Stimulated activated memory B cell treated with anti-CD40 and anti-IgM and Interleukin-4, amounts not matched to agents 10 μg/mL and 1 μg/mL and 100 μg/mL, for 72 hours (primary cell): ENCODE measurements at places on chromosomes 2 and 18.
A peak's percentile ranks its signal among the peaks of the same experiment; 100 is the strongest.

- ATAC-seq = no peak
Measured at GRCh38 chr2:180191432-180192124, 184.5 kb upstream of the CWC22 start.

GRCh38 chr2:230347659-230348305 is 20.8 kb downstream of the SP140L start:
- ATAC-seq = peak; percentile 78

- ATAC-seq = no peak
Measured at GRCh38 chr2:129758784-129759471, 220.5 kb upstream of the RAB6C start.

GRCh38 chr2:240925568-240926515 is 19.7 kb downstream of the CROCC2 start:
- peak; percentile 2 for ATAC-seq

DNA sequence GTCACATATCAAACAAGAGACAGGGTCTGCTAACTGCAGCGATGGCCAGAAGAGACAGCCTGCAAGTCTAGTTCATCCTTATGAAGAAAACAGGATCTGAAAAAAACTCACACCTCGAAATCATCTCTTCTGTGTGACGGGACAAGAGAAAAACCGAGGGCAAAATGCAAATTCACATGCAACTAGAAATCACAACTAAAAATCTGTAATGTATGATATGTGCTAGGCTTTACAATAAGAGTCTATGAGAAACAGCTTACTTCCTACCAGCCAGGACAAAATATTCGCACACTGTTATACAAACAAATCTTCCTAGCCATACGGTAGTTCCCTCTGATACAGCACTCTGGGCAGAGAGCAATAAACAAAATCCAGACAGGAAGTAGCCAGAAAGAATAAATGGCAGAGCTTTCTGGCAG is 48.8 kb downstream of the ANKRD44 start:
- peak; percentile 78 for ATAC-seq

GRCh38 chr18:57026316-57026715 is 120.6 kb upstream of the BOD1L2 start:
- ATAC-seq = no peak

DNA sequence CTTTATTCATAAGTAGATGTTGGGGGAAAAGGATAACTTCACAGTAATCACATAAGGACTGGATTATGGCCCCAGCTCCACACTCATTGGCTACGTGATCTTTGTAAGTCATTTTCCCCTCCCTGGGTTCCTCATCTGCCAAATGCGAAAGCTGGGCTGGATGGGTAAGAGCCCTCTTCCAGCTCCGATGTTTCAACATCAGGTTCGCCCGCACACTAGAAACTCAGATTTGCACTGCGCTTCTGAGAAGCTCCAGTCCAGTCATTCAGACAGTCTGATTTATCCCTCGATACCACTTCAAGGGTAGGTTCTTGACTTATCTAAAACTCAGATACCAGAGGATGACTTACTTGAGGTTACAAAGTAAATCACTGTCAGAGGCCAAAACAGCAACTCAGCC is 31.0 kb upstream of the RMDN2 start:
- ATAC-seq = no peak

- no peak for ATAC-seq
Measured at GRCh38 chr2:158760887-158761286, 34.2 kb upstream of the DAPL1 start.

DNA sequence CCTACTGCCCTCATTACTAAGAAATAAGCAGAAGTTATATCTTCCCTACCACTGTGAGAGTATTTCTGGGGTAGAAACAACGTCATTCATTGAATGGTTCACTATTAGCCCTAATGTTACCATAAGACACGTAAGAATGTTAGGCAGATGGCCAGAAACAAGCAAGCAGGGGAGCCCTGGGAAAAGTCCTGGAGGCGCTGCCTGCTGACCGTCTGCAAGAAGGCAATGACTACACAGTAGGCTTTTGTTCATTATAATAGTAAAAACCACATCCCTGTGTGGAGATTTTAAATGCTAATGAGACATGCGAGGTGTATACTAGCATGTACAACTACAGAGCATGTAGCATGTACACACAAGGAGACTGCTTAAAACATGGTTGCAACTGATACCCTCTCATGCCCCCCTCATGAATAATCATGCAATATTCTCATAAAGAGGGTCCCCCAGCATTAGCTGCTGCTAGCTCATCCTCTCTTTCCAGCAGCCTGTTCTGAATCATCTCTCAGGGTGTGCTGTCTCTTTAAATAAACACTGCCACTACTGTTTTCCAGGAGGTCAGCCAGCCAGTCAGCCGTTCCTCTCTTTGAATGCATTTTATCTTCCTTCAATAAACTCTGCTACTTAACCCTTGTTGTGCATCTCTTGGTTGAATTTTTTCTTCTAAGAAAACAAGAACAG is 23.6 kb downstream of the SUCLG1 start:
- no peak for ATAC-seq

DNA sequence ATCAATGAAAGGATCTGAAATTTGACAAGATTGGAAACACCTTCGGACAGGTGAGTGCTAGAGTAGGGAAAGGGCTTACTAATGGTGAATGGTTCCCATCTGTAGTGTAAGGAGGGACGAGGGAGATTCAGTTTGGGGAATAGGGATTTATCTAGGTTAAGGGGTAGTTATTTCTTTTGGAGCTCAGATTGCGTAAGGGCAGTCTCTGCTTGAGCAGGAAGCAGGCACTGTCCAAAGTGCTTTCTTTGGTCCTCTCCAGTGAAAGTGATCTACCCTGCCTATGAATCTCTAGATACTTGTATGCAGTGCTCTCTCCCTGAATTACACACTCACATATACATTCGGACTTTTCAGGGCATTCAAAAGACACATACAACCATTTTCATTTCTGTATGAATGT is 272.9 kb upstream of the FIGN start:
- no peak for ATAC-seq

DNA sequence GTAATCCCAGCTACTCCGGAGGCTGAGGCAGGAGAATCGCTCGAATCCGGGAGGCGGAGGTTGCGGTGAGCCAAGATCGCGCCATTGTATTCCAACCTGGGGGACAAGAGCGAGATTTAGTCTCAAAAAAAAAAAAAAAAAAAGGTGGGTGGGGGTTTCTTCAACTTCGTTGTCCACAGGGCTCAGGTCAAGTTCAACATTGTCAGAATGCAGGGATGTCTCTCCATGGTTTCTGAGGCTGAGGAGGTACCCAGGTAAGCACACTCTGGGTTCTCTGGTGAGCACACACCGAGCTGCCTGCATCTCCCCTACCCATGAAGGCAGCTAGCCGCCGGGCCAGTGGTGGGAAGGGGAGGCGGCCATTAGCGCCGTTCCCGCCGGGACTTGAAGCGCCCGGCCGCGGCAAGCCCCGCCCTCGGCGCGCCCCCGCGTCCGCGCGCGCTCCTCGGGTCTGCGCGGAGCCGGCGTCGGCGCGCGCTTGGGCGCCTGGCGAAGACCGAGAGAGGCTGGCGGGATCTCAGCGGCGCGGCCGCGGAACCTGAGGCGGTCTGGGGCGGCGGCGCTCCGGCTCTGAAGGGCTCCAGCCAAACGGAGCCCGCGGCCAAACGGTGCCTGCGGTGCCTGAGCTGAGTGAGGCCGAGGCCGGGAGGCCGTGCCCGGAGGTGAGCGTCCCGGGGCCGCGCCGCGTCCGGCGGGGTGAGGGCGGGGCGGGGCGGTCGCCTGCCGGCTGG is at the start of gene UBXN2A:
UBXN2A (plus strand) TSS at position 477 of the 731 bp plus-strand sequence. CDS start 17,852 bp downstream, outside the sequence.
- ATAC-seq = peak; percentile 93
